ENCODE measurements at places on chromosomes 1 and 21.

DNA sequence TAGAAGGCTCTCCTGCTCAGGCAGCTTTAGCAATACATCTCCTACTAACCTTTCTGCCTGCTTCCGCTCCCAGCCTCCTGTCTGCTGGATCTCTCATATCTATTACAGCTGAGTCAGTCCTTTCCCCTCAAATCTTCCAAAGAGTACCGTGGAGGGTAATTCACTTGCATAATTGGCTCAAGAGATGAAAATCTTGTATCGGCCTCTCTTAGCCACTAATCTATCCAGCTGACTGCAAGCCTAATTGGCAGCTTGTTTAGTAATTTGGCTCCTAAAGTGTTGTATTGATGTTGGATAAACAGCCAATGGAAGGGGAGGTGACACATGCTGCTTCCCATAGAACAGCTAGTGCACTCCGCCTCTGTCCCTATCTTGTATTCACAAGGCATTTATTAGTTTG lies 195.7 kb downstream of the GPATCH2 start:
- DNase-seq, result peak; percentile 58

- DNase-seq, result no peak
Observed at GRCh38 chr21:45818904-45819285, 162.7 kb upstream of the COL6A1 start.

DNA sequence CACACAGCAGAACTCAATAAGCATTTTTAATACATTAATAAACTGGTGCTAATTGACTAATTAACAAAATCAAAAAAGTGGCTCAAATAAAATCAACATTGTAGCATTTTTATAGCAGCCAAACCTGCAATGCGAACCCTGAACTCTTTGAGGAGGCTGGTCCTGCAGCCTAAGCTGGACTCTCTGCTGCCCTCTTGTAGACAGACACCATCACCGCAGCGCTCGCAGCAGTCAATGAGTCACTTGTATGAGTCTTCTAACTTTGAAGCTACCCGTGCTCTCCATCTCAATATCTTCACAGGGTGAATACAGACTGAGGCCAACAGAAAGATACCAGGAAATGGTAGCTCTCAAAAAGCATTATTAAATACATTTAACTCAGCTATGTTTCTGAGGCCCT lies 9.7 kb upstream of the KRTAP7-1 start:
- DNase-seq, result peak; percentile 4

- no peak for DNase-seq
Observed at GRCh38 chr1:162535501-162535900, 26.0 kb upstream of the UAP1 start.

GRCh38 chr1:68269637-68270430 lies 37.5 kb upstream of the WLS start:
- DNase-seq, result no peak

DNA sequence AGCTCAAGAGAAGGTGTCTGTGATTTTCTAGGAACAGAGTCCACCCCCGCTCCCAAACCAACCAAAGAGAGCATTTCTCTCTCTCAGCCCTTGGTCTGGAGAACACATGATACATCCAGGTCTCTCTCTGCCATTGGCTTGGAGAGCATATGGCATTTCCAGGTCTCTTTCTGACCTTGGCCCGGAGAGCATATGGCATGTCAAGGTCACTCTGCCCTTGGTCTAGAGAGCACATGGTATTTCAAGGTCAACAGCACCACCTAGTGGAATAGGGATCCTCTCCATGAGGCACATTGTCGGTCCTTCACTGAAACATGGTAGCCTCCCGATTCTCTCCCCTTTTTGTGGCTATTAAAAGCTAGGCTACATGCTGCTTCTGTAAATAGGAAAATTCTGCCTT lies 437.7 kb upstream of the OLFM3 start:
- peak; percentile 29 for DNase-seq

DNA sequence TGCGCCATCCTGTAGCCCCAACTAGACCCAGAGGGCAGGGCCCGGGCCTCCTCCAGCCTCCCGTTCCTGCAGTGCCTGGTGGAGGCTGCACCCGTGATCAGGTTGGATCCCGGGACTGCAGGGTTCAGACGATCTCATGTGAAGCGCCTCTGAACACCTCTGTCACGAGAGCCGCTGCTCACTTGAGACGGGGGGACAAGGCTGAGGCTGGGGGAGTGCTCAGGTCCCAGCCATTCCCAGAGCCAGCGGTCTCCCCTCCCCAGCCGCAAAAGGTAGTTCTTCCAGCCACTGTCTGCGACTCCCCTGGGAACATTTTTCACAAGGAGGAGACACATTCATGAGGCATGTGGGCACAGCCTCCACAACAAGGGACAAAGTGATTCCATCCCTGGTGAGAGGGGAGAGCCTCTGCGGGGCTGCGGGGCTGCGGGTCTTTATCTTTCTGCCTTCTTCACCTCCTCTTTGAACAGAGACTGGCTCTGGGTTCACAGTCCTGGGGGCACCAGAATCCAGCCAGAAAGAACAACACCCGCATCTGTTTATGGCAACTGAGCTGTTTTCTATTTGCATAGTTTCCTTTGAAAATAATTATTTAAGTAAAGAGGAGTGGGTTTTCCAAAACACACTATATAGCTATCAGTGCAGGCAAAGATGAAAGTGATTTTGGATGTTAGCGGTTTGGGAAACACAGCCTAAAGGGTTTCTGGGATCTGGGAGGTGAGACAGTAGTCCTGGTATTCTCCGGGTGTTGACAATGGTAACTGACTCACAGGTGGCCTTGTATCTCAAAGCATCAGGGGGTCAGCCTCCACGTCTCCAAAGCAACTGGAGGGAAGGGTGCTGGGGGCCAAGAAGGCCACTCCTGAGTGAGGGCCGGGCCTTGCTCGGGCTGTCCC lies 13.0 kb upstream of the LDLRAP1 start:
- no peak for DNase-seq

- DNase-seq, result peak; percentile 45
Observed at GRCh38 chr1:119549719-119550132, 42.7 kb downstream of the HSD3B1 start.

DNA sequence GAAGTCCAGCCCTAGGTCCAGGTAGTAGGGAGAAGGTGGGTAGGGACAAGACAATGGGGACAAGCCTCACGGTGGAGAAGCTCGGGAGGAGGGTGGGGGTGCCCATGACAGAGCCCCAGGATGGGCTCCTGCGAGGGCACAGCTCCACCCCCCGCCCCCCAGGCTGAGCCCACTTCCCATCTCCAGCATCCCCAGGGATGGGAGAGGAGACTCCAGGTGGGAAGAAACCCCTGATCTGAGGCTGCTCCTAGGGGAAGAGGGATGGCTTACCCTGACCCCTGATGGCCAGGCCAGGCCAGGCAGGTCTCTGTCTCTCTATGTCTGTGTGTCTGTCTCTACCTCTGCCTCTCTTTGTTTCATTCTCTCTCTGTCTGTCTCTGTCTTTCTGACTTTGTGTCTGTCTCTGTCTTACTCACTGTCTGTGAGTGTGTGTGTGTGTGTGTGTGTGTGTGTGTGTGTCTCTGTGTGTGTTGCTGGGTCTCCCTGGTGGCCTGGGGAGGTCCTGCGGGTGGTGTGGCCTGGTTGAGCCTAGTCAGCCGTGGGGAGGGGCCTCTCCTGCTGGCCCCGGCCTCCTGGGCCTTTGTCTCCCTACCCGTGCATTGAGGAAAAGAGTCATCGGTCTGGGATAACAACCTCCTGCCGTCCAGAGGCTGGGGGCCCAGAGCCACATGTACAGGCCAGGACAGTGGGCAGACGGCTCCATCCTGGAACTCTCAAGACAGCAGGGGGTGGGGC lies 45.7 kb downstream of the WNT9A start:
- no peak for DNase-seq

- DNase-seq, result no peak
Observed at GRCh38 chr21:34526618-34527290, 14.7 kb upstream of the KCNE1 start.

- DNase-seq, result no peak
Observed at GRCh38 chr1:43199093-43199726, 27.1 kb downstream of the CFAP57 start.

- DNase-seq, result no peak
Observed at GRCh38 chr1:9181990-9182783, 52.4 kb upstream of the H6PD start.

DNA sequence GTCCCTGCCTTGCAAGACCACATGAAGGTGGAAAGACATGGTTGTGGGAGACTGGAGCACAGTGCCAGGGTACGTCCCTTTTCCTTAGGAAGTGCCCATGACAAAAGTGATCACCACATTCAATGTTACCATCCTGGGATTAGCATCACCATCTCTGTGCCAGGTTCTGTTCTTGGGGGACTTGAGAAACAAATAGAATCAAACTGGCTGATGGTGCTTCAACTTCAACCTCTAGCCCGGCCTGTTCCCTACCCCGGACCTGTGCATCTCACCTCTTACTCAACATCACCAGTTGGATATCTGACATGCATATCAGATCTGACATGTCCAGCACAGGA lies 153.3 kb downstream of the GRIK3 start:
- DNase-seq, result no peak

DNA sequence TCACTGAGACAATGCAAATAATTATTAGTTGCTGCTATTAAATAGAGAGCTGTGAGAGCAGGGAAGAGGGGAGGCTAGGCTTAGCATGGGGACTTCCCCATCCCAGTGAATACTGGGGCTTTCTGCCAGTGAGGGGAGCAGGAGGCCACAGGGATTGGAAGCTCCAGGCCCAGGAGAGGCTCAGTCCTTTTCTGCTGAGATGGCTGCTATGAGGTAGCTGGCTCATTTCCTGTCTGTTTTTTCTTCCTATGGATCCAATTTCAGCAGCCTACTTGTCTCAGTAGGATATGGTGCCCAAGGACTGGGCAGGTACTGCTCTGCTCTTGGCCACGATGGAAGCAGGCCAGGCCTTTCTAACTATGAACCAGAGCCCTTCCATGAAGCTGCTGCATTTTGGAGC lies 10.0 kb downstream of the STMN1 start:
- DNase-seq, result no peak

- no peak for DNase-seq
Observed at GRCh38 chr1:43449708-43450069, 4.0 kb downstream of the HYI start.

DNA sequence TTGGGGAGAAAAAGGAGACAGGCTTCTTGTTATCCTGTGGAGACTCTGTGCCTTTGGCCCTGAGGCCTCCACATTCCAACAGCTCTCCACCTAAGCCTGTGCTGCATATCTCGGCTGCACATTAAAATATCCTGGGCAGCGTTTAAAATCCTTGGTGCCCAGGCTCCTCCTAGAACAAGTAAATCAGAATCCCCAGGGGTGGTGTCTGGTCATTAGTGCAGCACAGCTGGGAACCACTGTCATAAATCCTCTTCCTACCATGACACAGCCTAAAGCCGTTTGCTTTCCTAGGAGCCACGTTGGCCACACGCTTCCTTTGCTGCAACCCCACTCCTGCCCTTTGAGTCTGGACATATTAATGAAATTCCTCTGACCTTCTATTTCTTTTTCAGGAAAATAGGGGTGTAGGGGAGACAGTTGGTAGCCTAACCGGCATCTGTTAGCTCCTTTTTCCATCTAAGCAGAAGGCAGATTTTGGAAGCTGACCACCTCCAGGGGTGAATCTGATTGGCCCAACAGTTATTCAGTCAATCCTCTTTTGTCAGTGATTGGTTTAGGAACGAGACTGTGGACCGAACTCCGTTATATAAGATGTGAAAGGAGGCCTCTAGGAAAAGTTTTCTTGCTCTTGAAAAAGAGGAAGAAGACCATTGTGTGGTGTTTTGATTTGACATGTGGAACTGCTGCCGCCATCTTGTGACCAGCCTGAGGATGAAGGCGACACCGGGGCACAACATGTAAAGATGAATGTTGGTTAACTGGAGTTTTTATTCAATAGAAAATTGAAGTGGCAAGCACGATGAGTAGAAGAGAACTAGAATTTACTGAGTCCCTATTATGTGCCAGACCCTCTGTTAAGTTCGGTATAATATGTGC lies 41.9 kb downstream of the JUN start:
- peak; percentile 66 for DNase-seq
